Femur (tissue), 1 donor: ENCODE measurements at places on chromosomes 3 and 15.

- no peak for DNase-seq
Observed at GRCh38 chr15:61336026-61336638, 107.0 kb upstream of the RORA start.

DNA sequence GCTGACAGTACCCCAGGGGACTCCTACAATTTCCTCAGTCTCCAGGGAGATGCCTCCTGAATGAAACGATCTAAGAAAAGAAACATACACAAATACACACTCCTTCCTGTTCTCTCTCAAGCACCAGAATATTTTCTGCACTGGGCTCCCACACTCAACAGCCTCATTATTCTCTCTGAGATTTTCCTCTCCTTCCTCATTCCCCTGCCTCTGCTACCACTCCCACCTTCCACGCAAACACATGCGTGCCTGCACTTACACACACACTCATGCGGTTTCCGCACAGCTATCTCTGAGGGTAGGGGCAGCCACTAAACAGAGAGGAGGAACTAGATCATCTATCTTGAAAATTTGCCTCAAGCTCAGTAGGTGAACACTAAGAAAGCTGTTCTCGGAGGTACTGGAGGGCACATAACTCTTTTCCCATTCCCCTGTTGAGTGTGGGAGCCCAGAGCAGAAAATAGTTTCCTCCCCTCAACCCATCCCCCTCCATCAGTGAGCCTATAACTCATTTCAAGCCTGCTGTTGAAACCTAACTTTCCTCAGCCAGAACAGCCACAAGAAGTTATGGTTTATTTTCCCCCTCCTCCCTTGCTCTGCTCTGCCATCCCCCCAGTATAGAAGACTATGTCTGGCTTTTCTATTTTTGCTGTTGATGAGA, 30.5 kb upstream of the TIPARP start:
- DNase-seq = no peak

DNA sequence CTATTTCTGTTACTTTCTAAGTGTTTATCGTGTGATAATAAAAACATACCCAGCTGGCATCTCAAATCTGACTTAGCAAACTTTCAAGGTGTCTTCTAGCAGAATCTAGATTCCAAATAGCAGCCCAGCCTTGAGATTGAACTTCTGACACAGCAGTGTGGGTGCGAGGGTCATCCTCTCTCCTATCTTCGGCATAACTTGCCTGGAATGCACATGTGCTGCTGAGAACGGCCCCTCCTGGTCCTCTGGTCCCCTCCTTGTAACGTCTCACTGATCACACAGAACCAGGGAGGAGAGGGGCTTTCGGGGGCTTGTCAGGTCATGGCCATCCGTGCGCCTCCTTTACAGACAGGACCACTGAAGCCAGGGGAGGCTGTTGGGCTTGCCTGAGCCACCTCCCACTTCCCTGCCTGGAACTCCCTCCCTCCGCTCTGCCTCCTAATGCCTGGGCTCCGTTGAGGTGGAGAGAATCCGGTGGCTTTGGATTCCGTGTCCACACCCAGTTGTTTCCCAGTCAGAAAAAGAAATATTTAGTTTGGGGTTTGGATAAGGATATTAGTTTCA, 344.4 kb upstream of the C2CD4B start:
- DNase-seq = no peak

- DNase-seq = peak; percentile 31
Observed at GRCh38 chr15:41125931-41126642, 10.0 kb upstream of the INO80 start.

DNA sequence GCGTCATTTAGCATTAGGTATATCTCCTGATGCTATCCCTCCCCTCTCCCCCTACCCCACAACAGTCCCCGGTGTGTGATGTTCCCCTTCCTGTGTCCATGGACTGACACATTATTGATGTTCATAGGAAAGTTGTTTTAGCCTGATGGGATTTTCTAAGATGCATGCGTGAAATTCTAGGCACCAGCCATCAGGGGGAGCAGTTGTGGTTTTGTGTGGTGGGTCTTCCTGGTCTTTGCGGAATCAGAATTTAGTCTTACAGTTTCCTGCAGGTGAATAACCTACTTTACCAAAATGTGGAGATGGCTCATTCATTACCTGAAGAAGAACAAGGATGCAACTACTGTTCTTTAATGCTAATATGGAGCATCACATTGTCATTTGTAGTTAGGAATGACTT, 455.0 kb upstream of the THBS1 start:
- DNase-seq = no peak

DNA sequence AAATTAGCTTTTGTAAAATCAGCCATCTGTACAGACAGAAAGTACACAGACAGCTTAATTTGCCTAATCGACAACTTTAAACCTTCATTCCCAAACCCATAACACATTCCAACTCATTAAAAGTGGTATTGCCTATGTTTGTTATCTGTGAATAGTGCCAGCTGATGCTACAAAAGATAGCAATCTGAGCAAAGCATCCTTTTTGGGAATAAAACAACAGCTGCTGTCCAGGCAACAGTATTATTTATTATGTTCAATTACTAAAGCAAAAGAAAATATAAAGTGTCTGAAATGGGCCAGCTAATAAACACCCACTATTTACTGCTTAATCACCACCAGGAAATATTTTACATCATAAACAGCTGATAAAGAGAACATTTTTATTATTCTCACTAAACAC, 134.8 kb upstream of the ABI3BP start:
- DNase-seq = no peak
